A549 treated with DMSO at 1 μM for 4 hours (cell line): ENCODE measurements at places on chromosomes 13 and 19. TPM values are rescaled to one million over a fixed set of nuclear protein-coding genes. Genes with fewer than 3 reads are reported as not detected.

Gene ZNF66
- total RNA-seq: not detected in 5 replicates

Gene HIPK4
- total RNA-seq: 0.19 to 0.31 TPM (median 0.26 TPM) in 5 replicates

Gene IGFL3
- total RNA-seq: 0.17 to 0.53 TPM (median 0.23 TPM) in 4 of 5 replicates, not detected in the other

Gene TSKS
- total RNA-seq: 0.06 TPM in 1 of 5 replicates, not detected in the others

Gene EXOC3L2
- 0.80 to 1.3 TPM (median 0.99 TPM) in 5 replicates for total RNA-seq

Gene N4BP2L1
- 0.32 to 0.96 TPM (median 0.57 TPM) in 5 replicates for total RNA-seq

Gene MAU2
- total RNA-seq: 11.7 to 15.5 TPM (median 14.2 TPM) in 5 replicates

Gene DLL3
- total RNA-seq: 4.9 to 10.9 TPM (median 10.4 TPM) in 5 replicates

Gene SPIB
- 0.21 to 0.56 TPM (median 0.42 TPM) in 5 replicates for total RNA-seq

Gene TMEM259
- 72.8 to 115 TPM (median 101 TPM) in 5 replicates for total RNA-seq

Gene COL5A3
- total RNA-seq: 4.1 to 5.4 TPM (median 4.2 TPM) in 5 replicates

Gene AZU1
- 0.14 to 0.34 TPM (median 0.22 TPM) in 4 of 5 replicates, not detected in the other for total RNA-seq

Gene ZNF132
- 0.07 to 0.16 TPM (median 0.08 TPM) in 4 of 5 replicates, not detected in the other for total RNA-seq

Gene S1PR4
- 0.11 to 0.20 TPM (median 0.17 TPM) in 4 of 5 replicates, not detected in the other for total RNA-seq

Gene IPO5
- total RNA-seq: 81.9 to 106 TPM (median 100 TPM) in 5 replicates

Gene ZSCAN4
- total RNA-seq: not detected in 5 replicates

Gene RASAL3
- 0.05 TPM in 1 of 5 replicates, not detected in the others for total RNA-seq
